ENCODE measurements at places on chromosomes 7 and 10.

DNA sequence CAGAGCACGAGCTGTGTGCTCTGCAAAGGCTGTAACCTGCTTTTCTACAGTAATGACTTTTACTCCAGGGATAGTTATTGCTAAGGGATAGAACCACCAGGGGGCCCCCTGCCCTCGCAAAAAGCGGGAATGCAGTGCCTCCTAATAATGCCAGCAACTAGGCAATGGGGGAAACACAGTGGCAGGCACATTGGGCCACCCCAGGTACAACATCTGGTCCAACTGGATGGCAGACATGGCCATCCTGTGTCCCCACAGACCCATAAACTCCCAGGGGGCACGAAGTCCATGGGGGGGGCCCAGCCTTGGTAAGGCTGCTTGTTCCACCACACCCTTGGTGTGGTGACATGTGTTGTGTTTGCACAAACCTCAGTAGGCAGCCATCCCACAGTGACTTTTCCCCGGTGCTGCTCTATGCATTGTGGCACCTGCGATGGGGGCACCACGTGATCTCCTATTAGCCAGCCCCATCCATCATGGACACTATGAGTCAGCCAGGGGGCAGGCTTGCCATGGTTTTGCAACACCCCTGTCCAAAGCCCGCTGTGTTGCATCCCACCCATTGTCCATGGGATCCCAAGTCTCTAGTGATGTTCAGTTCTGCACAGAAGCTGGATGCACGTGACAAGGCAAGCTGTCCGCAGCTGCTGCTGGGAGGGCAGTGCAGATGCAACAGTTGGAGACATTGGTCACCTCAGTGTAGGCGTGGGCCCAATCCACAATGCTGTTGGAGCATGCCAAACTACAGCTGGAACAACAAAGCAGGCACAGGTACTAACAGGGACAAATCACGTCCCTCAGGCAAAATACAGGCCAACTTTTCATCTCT lies 84.0 kb downstream of the ANLN start:
- peak; percentile 61 for DNase-seq

DNA sequence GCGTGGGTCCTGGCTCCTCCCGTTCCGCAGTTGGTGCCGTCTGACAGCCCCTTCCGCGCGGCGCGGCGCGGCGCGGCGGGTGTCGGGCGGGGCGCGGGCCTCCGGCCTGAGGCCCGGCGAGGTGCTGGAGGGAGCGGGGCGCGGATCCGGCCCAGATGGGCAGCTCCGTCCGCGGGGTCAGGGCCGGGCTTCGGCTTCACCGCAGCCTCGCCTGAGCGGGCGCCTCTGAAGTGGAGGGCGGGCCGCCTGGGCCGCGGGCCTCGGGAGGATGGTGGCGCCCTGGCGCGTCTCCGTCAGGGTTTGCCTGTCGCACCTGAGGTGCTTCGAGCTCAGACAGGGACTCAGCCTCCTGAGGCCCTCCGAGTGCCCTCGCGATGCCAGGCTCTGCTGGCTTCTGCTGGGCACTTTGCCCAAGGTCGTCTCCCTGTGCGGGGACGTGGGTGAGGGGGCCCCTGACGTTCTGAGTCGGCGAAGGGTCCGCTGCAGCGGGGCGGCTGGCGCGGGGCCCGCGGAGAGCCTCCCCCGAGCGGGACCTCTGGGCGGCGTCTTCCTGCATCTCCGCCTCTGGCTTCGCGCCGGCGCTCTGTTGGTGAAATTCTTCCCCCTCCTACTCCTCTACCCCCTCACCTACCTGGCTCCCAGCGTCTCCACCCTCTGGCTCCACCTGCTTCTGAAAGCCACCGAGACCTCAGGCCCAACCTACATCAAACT lies 473 bp downstream of the ADCK2 start:
- peak; percentile 87 for DNase-seq

- DNase-seq: no peak
These were observed 251.4 kb upstream of the ZMIZ1 start for GRCh38 chr10:78817361-78817760.

DNA sequence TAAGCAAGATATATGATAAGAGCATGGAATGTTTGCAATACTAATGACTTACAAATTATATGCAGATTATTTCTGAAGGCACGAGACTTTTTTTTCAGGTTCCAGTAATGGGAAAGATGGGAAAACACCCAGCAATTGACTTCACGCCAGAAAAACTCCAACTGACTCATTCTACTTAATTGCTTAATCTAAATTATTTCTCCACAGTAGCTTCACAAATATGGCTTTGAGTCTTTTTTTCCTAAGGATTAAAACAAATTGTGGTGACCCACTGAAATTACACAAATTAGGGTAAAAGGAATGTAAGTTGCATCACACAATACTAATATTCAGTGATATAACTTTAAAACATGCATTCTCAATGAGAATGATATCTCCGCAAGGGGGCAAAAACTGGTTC lies 138.7 kb downstream of the GNAI1 start:
- no peak for DNase-seq

- DNase-seq: no peak
These were observed 34.3 kb downstream of the BAIAP2L1 start for GRCh38 chr7:98366562-98366938.

- no peak for DNase-seq
These were observed 20.5 kb downstream of the ZRANB1 start for GRCh38 chr10:124962421-124962820.

DNA sequence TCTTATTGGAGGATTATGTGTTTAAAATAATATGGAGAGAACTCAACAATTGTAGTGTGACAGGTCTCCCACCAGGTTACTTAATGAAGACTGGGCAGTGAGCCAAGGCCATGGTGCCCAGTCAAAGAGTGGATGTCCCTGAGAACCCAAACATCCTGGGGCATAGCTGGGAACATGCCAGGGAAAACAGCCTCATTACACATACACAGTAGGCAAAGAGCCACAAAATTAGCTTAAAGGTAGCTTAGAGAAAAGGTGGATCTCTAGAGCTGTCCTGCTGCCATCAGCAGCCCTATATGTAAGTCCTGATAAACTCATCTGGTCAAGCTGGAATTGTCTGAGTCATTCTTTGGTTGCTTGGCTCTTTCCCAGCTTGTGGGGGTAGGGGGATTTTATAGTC lies 287.8 kb downstream of the PHF14 start:
- DNase-seq: no peak

- no peak for DNase-seq
These were observed 359.6 kb downstream of the ARL4A start for GRCh38 chr7:13047061-13047460.

DNA sequence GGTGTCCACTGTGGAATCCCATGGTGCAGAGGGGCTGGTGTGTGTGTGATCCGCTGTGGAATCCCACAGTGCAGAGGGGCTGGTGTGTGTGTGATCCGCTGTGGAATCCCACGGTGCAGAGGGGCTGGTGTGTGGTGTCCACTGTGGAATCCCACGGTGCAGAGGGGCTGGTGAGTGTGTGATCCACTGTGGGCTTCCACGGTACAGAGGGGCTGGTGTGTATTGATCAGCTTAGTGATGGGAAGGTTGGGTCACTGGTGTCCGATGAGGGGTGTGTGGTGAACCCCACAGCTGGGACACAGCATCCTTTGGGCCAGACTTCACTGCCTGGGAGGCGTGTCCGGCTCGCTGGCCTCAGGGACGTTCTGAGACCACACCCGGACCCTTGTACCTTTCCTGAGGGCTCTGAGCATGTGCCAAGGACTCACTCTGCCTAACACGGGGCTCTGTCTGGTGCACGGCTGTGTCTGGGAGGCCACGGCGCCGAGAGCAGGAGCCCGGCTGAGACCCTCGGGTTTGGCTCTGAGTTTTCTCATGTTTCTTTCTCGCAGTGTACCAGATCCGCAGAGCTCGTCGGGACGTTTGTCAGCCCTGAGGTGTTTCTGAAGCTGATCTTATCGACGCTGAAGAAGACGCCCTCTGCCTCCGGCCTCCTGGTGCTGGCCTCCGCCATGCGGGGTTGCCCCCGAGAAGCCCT lies 29.3 kb upstream of the PRKAR1B start:
- DNase-seq: no peak

GRCh38 chr7:6375348-6376101 lies 72.2 kb downstream of the DAGLB start:
- peak; percentile 61 for DNase-seq

DNA sequence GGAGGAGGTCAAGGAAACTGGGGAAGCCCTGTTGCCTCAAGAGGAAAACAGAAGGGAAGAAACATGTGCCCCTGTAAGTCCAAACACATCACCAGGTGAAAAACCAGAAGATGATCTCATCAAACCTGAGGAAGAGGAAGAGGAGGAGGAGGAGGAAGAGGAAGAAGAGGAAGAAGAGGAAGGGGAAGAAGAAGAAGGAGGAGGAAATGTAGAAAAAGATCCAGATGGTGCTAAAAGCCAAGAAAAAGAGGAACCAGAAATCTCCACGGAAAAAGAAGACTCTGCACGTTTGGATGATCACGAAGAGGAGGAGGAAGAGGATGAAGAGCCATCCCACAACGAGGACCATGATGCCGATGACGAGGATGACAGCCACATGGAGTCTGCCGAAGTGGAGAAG lies 82.7 kb upstream of the SAMD8 start:
- DNase-seq: no peak

GRCh38 chr7:151091988-151092387 lies 5.7 kb downstream of the AGAP3 start:
- no peak for DNase-seq

DNA sequence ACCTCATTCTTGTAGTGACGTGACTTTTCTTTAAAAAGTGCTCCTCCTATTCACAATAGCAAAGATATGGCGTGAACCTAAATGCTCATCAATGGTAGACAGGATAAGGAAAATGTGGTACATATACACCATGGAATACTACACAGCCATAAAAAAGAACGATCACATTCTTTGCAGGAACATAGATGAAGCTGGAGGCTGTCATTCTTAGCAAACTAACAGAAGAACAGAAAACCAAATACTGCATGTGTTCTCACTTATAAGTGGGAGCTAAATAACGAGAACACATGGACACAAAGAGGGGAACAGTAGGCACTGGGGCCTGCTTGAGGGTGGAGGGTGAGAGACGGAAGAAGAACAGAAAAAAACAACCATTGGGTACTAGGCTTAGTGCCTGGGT lies 59.9 kb upstream of the FGFR2 start:
- no peak for DNase-seq

DNA sequence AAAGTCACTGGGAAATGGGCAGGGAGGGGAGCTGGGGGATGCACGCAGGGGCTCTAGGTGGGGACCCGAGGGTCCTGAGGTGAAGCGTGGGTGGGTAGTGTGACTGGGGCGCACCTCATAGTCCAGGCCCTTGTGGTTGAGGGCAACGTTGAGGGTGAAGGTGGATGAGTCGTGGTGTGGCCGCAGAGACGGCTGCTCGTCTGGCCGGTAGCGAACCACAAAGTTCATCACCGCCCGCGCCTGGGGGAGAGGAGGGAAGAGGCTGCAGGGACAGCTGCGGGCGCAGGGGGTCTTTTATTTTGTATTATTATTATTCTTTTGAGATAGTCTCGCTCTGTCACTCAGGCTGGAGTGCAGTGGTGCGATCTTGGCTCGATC lies 5.8 kb upstream of the MOGAT3 start:
- no peak for DNase-seq

DNA sequence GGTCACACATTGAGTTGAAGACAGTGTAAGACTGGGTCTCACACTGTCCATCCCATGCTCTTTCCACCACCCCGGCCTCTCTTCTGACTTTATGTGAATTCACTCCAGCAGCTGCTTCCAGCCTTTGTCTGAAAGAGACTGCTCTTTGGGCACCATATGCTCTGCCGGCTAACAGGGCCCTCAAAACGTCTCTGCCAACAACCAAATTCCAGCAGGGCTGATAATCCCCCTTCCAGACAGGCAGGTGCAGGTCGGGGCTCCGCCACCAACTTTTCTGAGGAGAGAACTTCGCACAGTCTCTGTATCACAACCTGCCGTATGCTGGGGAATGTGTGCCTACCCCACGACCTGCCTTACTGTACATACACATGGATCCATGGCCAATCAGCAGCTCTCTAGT lies 64.3 kb downstream of the PLXNA4 start:
- no peak for DNase-seq

GRCh38 chr10:89347701-89348457 lies 20.1 kb downstream of the IFIT3 start:
- DNase-seq: peak; percentile 50

GRCh38 chr10:45249978-45250693 lies 65.3 kb downstream of the OR13A1 start:
- DNase-seq: no peak

- no peak for DNase-seq
These were observed 218.4 kb downstream of the ADAM12 start for GRCh38 chr10:126169899-126170298.

DNA sequence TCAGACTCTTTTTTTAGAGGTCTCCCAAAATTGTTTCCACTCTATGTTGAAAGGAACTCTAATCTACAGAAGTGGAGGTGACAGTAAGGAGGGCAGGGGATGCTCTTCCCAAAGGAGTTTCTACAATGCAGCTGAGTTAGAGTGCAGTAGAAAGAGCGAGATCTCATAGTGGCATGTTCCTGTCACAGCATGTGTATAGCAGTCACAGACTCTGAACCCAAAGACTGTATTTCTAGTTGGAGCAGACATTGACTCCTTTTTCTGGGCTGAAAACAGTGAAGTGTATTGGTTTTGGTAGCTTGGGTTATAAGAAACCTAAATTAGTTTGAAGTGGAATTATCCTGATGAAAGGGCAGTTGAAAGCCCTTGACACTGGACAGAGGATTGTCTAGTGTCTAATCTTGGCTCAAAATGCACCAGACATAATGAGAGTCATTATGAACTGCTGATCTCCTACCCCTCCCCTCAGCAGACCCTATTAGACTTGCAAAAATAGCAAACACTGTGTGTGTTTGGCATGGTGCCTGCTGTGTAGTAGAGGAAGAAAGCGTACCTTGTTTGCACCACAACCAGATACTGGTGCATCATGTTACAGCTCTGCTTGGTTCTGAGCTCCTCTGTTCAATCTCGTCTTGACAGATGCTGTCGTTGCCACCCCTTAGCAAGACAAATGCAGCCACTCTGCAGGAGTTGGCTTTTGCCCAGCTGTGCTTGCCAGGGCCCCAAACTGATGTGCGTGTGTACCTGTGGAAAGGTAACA lies 336.0 kb downstream of the AUTS2 start:
- DNase-seq: no peak

GRCh38 chr10:60099998-60100747 lies 193.8 kb upstream of the CCDC6 start:
- DNase-seq: no peak

- DNase-seq: no peak
These were observed 130.9 kb upstream of the ADAM12 start for GRCh38 chr10:126519185-126519584.

DNA sequence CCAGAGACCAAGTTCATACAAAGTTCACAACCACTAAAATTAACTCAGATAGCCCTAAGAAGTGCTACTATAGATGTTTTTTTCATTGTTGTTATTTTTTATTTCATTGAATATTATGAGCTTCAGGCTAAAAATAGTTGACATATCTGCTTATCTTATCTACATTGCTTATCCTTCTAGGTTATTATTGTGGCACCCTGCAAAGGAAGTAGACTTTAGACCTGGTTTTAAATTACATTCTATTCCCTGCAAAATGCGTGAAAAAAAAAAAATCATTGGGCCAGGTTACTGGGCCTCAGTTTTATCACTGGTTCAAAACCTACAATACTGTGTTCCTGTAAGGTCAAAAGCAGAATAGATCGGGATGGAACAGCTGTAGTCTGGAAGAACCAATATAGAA lies 811.0 kb downstream of the GRM8 start:
- no peak for DNase-seq

Measured in activated CD8-positive, alpha-beta memory T cell treated with anti-CD3 and anti-CD28 coated beads for 24 hours (primary cell).